A549 treated with CORT108297 at 1 μM for 4 hours (cell line): ENCODE measurements at places on chromosomes 7 and 10. TPM values are rescaled to one million over a fixed set of nuclear protein-coding genes. Genes with fewer than 3 reads are reported as not detected.

The CAMK2B gene
- 0.12 to 0.27 TPM (median 0.17 TPM) in 5 replicates for total RNA-seq

The CYP3A7 gene
- total RNA-seq = 0.06 TPM in 1 of 5 replicates, not detected in the others

The CDHR3 gene
- 4.3 to 6.1 TPM (median 4.9 TPM) in 5 replicates for total RNA-seq

The PRPS1L1 gene
- total RNA-seq = not detected in 5 replicates

The EPHB4 gene
- 39.2 to 47.9 TPM (median 46.5 TPM) in 5 replicates for total RNA-seq

The CTAGE4 gene
- not detected in 5 replicates for total RNA-seq

The ATE1 gene
- 15.0 to 21.5 TPM (median 20.1 TPM) in 5 replicates for total RNA-seq

The SKAP2 gene
- 12.4 to 18.9 TPM (median 17.8 TPM) in 5 replicates for total RNA-seq

The MKX gene
- not detected in 5 replicates for total RNA-seq

The FKBP6 gene
- not detected in 5 replicates for total RNA-seq
